ENCODE measurements at places on chromosomes 5 and 9.

DNA sequence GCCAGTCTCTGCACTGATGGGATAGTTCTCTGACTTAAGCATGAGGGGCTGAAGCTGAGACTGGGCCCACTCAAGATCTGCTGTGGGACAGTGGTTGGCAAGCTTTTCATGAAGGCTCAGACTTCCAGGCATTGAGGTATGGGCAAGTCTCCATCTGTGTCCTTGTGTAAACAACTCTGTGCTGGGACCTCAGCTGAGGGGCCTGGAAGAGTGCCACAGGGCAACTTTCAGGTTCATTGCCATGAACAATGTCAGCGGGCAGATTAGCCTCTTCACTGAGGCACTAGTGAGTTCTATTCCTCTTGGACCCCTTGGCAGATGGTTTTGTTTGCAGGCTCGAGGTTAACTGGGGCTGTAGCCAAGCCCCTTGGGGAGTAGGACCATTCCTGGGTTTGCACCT lies 127.1 kb downstream of the MRPS30 start:
- no peak for DNase-seq

- DNase-seq: no peak
Measured at GRCh38 chr5:56574778-56575177, 240.6 kb upstream of the MAP3K1 start.

GRCh38 chr9:89747596-89747995 lies 142.8 kb downstream of the GADD45G start:
- no peak for DNase-seq

- no peak for DNase-seq
Measured at GRCh38 chr5:101080462-101081240, 177.6 kb upstream of the ST8SIA4 start.

DNA sequence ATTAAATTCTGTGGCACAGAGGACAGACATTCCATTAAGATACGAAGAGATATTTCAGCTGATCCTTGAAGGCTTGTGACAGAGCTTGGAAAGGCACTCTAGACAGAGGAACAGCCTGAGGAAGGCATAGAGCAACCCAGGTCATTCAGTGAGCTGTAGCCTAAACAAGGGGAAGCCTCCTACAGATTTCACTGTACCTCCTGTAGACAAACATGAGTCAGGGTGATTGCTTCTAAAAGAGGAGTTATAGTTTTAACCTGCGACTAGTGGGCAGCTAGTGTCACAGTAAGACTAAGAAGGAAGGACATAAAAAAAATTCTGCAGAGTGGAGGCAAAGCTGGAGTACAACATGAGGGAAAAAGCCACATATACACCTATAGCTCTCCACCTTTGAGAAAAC lies 43.5 kb upstream of the ANKDD1B start:
- no peak for DNase-seq

- DNase-seq: no peak
Measured at GRCh38 chr5:160635046-160635445, 213.4 kb downstream of the PTTG1 start.

DNA sequence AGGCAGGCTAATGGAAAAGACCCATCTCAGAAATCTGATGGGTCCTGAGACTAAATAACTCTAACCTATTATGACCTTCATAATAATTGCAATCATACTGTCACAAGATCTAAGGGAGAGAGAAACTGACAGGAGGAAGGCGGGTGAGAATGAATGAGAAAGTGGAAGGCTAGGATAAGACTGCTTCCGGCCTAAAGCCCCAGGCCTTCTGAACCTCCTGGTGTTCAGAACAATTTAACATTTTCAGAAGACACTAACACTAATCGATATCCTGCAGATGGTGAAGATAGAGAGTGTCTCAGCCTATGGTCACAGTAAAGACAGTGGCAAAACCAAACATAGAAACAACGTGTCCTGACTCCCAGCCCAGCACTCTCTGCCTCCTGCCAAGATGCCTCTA lies 1.2 kb downstream of the RPS14 start:
- DNase-seq: no peak

GRCh38 chr5:78993165-78993564 lies 8.1 kb upstream of the ARSB start:
- DNase-seq: no peak

DNA sequence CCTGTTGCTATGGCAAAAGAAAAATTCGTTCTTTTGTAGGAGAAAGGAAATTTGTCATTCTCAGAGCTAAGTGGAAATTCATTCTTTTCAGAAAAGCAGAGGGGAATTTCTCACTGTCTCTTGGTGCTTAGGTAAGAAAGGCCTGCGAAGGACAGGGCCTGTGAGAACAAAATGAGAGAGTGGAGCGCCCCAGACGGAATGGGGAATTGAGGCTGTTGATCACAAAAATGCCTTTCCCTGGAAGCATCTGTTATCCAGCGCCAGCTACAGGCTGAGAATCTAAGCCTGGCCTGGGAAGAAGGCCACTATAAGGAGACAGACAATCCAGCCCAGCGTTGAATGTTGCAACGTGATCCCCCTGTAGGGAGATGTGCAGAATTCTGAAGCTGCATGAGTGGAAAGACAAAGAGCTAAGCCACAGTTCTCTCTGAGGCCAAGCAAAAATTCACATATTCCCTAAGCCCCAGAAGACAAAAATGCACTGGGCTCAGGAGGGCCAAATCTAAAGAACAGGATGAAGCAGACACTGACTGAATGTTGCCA lies 44.8 kb upstream of the CLK4 start:
- DNase-seq: no peak

GRCh38 chr5:81247441-81247972 lies 14.4 kb downstream of the CKMT2 start:
- DNase-seq: no peak

- peak; percentile 66 for DNase-seq
Measured at GRCh38 chr9:33225319-33226147, 14.4 kb upstream of the SPINK4 start.

- no peak for DNase-seq
Measured at GRCh38 chr9:88781628-88782391, 209.5 kb upstream of the S1PR3 start.

DNA sequence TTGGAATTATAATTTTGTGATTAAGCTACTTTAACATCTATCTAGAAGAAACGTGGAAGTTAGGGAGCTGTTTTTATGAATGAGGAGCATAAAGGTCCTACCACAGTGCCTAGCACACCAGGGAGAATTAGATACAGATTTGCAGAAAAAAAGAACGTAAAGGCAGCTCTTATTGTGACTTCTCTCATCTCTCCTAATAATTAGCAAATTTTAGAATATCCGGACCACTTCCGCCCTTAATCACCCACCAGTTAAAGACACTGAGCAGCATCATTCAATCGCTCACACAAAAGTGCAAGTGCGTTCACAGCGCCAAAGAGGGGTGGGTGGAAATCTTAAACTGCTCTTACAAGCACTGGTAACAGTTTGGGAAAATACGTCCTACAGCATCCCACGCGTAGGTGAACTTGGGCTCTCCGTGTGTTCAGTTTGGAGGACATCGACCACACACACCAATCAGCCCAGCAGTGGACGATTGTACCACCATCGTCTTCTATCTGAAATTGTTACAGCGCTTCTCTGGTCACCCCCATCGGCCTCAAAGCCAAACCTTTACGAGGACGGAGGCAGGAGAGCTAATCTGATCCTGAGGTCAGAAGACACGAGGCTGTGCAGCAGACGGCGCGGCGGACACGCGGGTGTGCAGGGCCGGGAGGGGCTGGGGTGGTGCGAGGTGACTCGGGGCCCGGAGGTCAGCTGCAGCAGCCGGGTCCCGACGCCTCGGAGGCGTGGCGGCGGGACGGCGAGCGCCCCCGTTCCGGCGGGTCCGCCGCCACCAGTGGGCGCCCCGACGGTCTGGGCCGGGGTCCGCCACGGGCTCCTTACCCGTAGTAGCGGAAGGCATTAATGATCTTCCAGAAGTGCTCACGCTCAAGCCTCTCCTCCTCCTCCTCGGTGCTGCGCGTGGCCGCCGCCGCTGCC lies 646 bp downstream of the CARNMT1 start:
- no peak for DNase-seq

DNA sequence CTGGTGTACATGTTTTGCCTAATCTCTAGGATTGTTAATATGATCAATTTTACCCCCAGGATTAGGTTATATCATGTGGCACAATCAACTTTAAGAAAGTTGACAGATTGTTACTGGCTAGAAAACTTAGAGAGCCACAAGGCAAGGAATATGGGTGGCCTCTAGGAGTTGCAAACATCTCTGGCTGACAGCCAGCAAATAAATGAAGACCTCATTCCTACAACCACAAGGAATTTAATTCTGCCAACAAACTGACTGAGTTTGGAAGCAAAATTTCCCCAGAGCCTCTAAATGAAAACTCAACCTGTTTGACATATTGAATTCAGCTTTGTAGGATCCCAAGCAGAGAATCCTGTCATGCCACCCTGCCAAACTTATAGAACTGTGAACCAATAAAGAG lies 196.4 kb upstream of the PTGER4 start:
- DNase-seq: no peak

DNA sequence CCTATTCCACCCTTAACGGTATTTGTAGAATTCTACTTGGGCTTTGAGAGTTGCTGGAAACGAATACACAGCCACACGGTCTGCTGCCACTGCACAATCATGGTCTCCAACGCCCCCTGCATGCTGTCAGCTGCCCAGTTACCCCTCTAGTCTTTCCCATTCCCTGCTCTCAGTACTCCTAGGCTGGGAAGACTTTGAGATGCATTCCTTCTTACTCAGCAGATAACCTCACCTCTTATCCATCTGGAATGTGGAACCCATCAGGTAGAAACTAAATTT lies 92.8 kb downstream of the ANKH start:
- DNase-seq: no peak

DNA sequence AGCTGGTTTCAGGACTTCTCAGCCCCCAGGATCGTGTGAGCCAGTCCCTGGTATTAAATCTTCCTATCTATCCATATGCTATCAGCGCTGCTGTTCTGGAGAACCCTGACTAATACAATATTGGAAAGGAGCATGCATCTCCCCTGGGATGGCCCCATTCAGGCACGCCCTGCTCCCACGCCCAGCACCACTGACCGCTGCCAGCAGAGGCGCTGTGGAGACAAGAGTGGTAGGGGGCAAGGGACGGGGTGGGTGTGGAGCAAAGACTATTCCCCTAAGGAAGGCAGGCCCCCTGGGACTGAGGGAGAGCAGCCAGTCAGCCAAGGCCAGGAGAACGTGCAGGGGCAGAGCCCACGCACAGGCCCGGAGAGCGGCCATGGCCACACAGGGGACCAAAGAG lies 116.0 kb downstream of the VAV2 start:
- no peak for DNase-seq

DNA sequence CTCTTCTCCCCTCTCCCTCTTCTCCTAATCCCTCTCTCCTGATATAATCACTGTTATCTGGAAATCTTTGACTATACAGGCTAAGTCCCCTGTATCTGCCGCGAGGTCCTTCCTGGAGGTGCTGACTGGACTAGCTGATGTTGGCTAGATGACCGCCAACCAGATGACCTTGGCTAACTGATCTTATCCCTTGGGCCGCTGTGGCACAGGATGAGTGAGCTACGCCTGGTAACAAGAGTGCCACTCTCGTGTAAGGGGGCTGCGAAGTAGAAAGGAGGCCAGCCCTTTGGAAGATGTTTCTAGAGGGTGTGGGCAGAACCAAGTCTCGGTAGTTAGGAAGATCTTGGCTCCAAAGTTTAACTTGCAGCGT lies 345 bp upstream of the PRRC1 start:
- DNase-seq: peak; percentile 18

DNA sequence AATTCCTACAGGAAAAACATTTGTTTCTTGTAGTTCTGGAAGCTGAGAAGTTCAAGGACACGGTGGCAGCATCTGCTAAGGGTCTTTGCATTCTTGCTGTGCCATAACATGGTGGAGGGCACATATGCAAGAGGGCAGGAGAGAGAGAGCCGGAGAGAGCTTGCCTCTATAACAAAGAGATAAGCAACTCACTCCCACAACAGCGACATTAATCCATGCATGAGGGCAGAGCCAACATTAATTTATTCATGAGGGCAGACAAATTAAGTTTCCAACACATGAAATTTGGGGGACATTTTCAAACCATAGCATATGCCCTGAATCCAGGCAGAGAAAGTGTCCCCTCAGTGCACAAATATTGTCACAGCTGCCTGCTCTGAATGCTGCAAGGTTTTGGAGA lies 4.4 kb upstream of the GTF3C5 start:
- no peak for DNase-seq

DNA sequence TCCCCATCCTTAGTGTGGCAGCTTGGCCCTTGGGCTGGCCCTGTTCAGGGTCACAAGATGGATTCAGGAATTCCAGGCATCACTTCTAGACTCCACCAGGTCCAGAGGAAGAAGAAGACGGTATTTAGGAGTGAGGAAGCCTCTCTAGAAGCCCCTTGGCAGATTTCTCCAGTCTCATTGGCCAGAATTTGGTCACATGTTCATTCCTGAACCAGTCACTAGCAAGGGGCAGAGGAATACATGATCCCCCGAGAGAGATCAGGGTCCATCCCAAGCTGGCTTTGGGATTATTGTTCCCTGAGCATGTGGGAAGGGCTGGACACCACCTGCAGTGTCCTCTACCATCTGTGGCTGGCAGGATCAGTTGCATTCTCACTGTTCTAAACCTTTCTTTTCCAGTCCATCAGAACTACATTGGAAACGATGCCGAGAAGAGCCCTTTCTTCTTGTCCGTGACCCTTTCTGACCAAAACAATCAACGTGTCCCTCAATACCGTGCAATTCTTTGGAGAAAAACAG lies 48.5 kb downstream of the GARNL3 start:
- no peak for DNase-seq

DNA sequence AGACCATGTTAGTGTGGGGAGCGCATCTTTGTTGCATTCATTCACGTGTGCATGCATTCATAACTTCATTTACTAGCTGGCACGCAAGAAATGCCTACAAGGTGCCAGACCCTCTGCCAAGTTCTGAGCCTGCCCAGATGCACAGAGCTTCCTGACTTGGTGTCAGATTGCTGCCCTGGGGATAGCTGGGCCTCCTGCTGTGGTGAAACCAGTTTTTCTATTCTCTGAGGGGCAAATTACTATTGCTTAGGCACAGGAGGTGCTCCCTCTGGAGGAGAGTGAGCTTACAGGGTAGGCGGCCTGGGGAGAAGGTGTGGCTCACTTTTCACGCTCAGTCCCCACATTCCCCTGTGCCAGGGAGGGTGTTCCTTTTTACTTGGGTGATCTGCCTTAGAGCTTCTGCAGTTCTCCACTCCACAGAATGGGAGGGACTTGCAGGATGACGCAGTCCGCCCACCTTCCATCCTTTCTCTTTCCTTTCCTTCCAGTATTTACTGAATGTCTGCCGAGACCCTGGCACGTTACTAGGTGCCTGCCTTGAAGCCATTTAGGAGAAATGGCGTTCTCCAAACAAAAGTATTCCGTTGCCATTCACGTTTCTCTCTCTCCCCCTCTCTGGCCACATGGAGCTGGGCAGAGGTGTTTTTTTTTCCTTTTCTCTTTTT lies 27.9 kb upstream of the CTNNA1 start:
- no peak for DNase-seq

GRCh38 chr5:3320317-3320875 lies 275.2 kb upstream of the IRX1 start:
- DNase-seq: no peak

Data from Panc1 (cell line).